ENCODE measurements at places on chromosomes 13 and 19. TPM values are rescaled to one million over a fixed set of nuclear protein-coding genes. Genes with fewer than 3 reads are reported as not detected.

Gene TBXA2R
- total RNA-seq, result 1.0 TPM

Gene NCR1
- not detected for total RNA-seq

Gene SLITRK6
- not detected for total RNA-seq

Gene LGALS14
- not detected for total RNA-seq

Gene GRIN3B
- total RNA-seq, result not detected

Gene SYDE1
- total RNA-seq, result 1.6 TPM

Gene FRY
- 2.4 TPM for total RNA-seq

Data from activated T-helper 1 cell treated with anti-CD3 and anti-CD28 coated beads, Interleukin-12 subunit alpha, Interleukin-12 subunit beta, Interleukin-2, Interleukin-4 antibody, amounts not matched to agents 30 ng/mL and 10 ng/mL and 1 ng/mL, durations not matched to agents 14 hours and 24 hours and 36 hours (primary cell).